Stomach (tissue), 19 donors: ENCODE measurements at places on chromosomes 4 and X. TPM values are rescaled to one million over a fixed set of nuclear protein-coding genes. Genes with fewer than 3 reads are reported as not detected.

- no peak for DNase-seq
Measured at GRCh38 chr4:130479020-130479419, 1383.1 kb downstream of the C4orf33 start.

DNA sequence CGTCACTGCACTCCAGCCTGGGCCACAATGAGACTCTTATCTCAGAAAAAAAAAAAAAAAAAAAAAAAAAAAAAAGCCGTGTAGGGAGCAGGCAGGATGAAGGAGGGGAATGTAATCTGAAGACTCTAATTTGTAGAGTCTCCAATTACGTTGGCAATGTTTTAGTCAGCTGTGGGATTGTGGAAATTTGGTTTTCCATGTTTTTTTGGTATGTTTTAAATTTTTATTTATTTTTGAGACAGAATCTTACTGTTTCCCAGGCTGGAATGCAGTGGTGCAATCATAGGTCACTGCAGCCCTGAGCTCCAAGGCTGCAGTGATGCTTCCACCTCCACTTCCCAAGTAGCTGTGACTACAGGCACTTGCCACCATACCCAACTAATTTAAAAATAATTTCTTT is 56.5 kb downstream of the NSD2 start:
- no peak for DNase-seq

DNA sequence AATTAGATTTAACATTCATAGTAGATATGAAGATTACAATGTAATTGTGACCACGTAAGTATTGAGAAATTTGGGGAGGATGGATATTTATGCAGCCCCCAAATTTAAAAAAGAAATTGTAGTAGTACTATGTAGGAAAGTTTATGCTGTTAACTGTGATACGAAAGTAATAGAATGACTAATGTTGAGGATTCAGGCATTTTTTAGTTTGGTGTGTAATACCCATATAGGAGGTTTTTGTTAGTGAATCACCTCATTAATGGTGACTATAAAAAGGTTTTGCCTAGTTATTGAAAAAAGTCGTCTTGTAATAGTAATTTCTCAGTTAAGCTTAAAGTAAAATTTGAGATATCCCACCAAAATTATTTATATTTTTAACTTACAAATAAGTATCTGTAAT is 67.2 kb downstream of the SMARCAD1 start:
- no peak for DNase-seq

Gene SSX1
- not detected for total RNA-seq

- no peak for DNase-seq
Measured at GRCh38 chr4:40182001-40182400, 14.8 kb upstream of the RHOH start.

Gene CT45A10
- total RNA-seq = not detected

DNA sequence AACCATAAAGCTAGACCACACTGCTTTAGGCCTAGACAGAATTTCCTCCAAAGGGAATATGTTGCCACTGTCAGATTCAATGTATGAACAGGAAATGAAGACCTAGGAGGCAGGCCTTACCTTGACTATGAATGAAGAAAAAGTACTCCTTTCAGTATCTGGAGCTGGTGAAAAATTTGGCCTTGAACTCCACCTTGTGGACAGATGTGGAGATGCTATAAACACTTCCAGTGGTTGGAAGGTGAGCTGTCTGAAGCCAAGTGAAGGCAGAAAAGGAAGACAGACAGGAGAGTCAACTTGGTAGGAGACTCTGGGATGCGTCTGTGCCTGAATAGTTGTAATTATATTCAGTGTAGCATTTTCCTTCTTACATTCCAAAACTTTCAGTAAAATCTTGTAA is 17.2 kb downstream of the SPIN3 start:
- no peak for DNase-seq

Gene RBM3
- 149 TPM for total RNA-seq

Gene TEX13B
- total RNA-seq = not detected

Gene ARHGAP36
- total RNA-seq = not detected

DNA sequence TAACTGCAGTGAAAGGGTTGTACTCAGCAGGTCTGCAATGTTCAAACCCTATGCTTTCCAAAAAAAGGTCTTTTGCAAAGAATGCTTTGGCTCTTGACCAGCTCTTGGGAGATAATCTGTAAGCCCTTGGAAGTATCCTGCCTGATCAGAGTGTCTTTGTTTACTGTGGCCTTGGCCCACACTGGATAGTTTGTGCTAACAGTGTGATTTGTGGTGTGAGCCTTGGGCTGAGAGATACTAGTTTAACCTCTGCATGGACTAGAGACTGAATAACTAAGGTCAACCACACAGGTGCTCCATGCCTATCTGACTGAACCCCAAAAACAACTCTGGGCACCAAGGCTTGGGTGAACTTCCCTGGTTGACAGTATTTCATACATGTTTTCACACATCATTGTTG is 3.6 kb upstream of the MAGED1 start:
- DNase-seq = no peak

Gene SSX4B
- total RNA-seq = not detected

DNA sequence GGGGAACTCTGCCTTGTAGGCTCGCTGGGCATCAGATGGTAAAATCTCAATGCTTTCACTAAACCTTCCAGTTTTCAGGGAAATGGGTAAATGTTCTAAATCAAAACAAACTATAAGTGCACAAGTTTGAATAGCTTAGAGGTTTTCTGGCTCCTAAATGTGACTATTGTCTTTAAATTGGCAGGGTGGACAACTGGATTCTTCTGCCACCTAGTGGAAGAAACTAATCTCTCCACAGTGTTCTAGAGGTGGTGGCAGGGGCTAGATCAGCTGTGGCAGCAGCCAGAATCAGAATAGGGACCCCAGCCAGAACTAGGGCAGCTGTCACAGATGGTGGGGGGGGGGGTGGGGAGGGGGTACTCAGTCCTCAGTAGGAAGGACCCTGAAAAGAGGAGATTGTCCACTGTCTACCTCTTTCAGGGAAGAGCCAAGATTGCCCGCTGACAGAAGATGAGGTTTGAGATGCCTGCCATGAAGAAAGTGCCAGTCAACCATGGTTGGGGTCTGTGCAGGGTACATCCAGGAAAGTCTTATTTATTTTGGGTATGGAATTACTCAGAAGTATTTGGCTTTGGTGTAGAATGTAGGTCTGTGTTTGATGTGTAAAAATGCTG is 201.4 kb downstream of the CCNG2 start:
- no peak for DNase-seq

- DNase-seq = no peak
Measured at GRCh38 chr4:152586668-152587067, 50.8 kb upstream of the FBXW7 start.

DNA sequence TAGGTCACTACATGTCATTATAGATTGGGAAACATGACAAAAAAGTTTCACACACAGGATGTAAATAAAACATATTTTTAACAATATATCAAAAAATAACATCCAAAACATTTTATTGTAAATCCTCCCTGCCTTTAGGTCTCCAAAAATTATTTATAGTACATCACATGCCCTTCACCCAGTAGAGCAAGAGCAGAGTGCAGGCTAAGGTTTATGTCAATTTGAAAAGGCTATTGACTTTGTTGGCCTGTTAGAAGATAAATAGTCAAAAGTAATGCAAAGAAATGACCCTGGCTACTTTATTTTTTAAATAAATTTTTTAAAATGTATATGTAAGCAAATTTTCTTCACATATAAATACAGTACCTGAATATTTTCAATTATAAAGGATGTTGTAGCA is 983.7 kb downstream of the RAB28 start:
- DNase-seq = no peak

DNA sequence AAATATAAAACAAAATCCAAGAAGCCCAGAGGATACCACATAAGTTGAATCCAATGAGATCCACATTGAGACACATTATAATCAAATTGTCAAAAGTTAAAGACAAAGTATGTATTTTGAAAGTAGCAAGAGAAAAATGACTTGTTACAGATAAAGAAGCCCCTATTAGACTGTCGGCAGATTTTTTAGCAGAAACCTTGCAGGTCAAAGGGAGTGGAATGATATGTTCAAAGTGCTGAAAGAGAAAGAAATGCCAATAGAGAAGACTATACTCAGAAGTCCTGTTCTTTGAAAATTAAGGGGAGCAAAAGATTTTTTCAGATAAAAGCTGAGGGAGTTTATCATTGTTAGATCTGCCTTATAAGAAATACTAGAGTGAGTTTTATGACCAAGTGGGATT is 148.9 kb upstream of the EPHA5 start:
- no peak for DNase-seq

Gene RBPJ
- total RNA-seq = 67.8 TPM

Gene IQCM
- not detected for total RNA-seq

DNA sequence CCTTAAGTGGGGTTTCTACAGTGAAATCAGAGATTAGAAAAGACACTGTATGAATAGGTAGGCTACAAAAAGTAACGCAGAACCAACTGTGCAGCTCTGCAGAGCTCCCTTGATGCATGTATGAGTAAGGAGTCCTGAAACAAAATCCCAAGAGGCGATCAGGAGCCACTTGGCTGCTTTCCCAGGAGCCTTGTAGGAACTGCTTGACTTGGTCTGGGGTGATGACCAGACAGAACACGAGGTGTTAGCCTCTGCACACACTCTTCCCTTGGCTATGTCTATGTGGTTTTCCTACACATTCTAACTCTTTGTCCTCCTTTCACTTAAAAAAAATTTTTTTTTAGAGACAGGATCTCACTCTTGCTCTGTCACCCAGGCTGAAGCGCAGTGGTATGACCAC is 22.8 kb upstream of the AP1S2 start:
- no peak for DNase-seq

Gene MAP3K15
- total RNA-seq = not detected

DNA sequence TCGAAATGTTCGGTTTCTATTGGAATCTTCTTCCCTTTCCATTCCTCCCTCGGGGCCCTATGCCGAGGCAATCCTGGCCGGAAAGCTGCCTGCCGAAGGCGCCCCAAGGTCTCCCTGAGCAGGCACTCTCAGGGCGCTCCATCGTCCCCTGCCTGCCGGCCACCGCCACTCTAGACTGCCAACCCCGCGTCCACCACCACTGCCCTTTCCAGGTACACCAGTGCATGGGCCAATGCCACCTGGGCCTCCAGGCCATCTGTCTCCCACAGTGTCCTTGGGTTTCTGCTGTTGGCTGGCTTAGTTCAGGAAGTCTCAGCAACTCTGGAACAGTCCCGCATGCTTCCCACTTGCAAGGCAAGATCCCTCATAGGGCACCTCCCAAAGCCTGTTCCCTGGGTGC is 14.6 kb downstream of the CTAG1A start:
- no peak for DNase-seq

Gene MAML3
- total RNA-seq = 13.4 TPM

DNA sequence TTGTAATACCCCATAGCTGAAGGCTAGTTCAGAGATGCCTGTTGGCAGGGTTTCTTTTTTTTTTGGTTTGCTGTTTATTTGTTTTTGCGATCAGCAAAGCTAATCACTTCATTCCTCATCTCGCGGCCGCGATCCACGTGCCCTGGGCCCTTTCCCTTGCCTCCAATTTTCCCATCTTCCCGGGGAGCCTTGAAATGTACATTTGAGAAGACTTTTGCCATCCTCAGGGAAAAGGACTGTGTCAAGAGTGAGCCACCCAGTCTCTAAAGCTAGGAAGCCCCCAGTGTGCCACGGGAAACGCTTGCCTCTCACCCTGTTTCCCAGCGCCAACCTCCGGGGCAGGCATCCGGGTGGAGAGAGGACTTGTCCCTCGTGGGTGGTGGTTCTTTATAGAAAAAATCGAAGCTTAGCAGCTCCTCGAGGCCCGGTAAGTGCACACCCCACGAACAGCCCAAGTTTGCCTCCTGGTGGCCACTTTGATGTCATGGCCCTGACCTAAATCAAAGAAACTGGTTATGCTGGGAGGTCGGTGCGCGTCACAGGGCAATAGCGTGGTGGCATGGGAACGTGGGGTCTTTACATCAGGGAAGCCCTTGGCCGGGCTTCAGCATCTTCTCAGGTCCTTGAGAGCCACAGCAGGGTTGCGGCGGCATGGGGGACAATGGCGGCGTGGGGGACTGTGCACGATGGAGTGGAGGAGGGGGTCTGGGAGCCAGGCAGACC is 42.0 kb downstream of the MAP7D3 start:
- DNase-seq = peak; percentile 72

- DNase-seq = no peak
Measured at GRCh38 chr4:32562010-32562409, 1841.8 kb downstream of the PCDH7 start.

Gene CXCR3
- total RNA-seq = not detected

- no peak for DNase-seq
Measured at GRCh38 chr4:22471419-22471818, 44.4 kb downstream of the ADGRA3 start.

- DNase-seq = no peak
Measured at GRCh38 chr4:37627263-37627662, 58.9 kb downstream of the RELL1 start.

- DNase-seq = peak; percentile 72
Measured at GRCh38 chrX:24424948-24425347, 40.1 kb upstream of the PDK3 start.

GRCh38 chr4:19051831-19052230 is 1030.3 kb upstream of the LCORL start:
- DNase-seq = no peak
